ENCODE measurements at places on chromosomes 11 and 22. TPM values are rescaled to one million over a fixed set of nuclear protein-coding genes. Genes with fewer than 3 reads are reported as not detected.

The GAL3ST1 gene
- 1.1 TPM for total RNA-seq

The CSRP3 gene
- not detected for total RNA-seq

The FREY1 gene
- total RNA-seq: 1.4 TPM

The MYEOV gene
- total RNA-seq: 69.8 TPM

The CACNA1I gene
- total RNA-seq: 0.23 TPM

The APOBEC3F gene
- 7.7 TPM for total RNA-seq

The ZNF280B gene
- 0.10 TPM for total RNA-seq

The HORMAD2 gene
- not detected for total RNA-seq

The F2 gene
- total RNA-seq: 0.64 TPM

The MS4A4E gene
- not detected for total RNA-seq

The TRPM5 gene
- 0.08 TPM for total RNA-seq

The LMO1 gene
- total RNA-seq: not detected

The TMPRSS13 gene
- total RNA-seq: not detected

The KCNA4 gene
- total RNA-seq: not detected

The SCN3B gene
- 0.10 TPM for total RNA-seq

The TIMP3 gene
- total RNA-seq: 0.67 TPM

The IFITM1 gene
- 66.3 TPM for total RNA-seq

All from Panc1 (cell line).